Endothelial cell (in vitro differentiated cells): ENCODE measurements at places on chromosomes 3 and 15. TPM values are rescaled to one million over a fixed set of nuclear protein-coding genes. Genes with fewer than 3 reads are reported as not detected.

Gene CHRNA7
- 2.3 TPM for total RNA-seq

Gene CTXND1
- 0.03 TPM for total RNA-seq

Gene CMSS1
- total RNA-seq, result 25.8 TPM

Gene SQOR
- 3.8 TPM for total RNA-seq

Gene GPR15
- total RNA-seq, result not detected

Gene TRPM1
- total RNA-seq, result not detected

Gene PRSS50
- 0.38 TPM for total RNA-seq
